ENCODE measurements at places on chromosomes 1 and 21.

GRCh38 chr1:109822749-109823542 is 59.2 kb upstream of the EPS8L3 start:
- DNase-seq = no peak

- DNase-seq = no peak
Observed at GRCh38 chr1:33818071-33818470, 45.8 kb upstream of the HMGB4 start.

- DNase-seq = no peak
Observed at GRCh38 chr1:198047913-198048312, 108.9 kb upstream of the NEK7 start.

- no peak for DNase-seq
Observed at GRCh38 chr1:26373281-26373680, 731 bp upstream of the ZNF683 start.

All from stimulated activated CD4-positive, alpha-beta T cell treated with anti-CD3 and anti-CD28 coated beads, Interleukin-4, amount 100 ng/mL, for 1 hour (primary cell).